ENCODE measurements at places on chromosomes 7 and 10. TPM values are rescaled to one million over a fixed set of nuclear protein-coding genes. Genes with fewer than 3 reads are reported as not detected.

AOC1 gene
- not detected for total RNA-seq

PARD3 gene
- 36.8 TPM for total RNA-seq

SLC16A9 gene
- 0.33 TPM for total RNA-seq

SOSTDC1 gene
- total RNA-seq = 0.15 TPM

Data from smooth muscle cell of trachea (primary cell).